ENCODE measurements at places on chromosomes 2 and 18.

- no peak for DNase-seq
Measured at GRCh38 chr2:200442471-200442870, 67.4 kb downstream of the KCTD18 start.

GRCh38 chr2:20698916-20699613 lies 32.1 kb downstream of the GDF7 start:
- no peak for DNase-seq

GRCh38 chr2:152084076-152084475 lies 14.8 kb downstream of the CACNB4 start:
- no peak for DNase-seq

DNA sequence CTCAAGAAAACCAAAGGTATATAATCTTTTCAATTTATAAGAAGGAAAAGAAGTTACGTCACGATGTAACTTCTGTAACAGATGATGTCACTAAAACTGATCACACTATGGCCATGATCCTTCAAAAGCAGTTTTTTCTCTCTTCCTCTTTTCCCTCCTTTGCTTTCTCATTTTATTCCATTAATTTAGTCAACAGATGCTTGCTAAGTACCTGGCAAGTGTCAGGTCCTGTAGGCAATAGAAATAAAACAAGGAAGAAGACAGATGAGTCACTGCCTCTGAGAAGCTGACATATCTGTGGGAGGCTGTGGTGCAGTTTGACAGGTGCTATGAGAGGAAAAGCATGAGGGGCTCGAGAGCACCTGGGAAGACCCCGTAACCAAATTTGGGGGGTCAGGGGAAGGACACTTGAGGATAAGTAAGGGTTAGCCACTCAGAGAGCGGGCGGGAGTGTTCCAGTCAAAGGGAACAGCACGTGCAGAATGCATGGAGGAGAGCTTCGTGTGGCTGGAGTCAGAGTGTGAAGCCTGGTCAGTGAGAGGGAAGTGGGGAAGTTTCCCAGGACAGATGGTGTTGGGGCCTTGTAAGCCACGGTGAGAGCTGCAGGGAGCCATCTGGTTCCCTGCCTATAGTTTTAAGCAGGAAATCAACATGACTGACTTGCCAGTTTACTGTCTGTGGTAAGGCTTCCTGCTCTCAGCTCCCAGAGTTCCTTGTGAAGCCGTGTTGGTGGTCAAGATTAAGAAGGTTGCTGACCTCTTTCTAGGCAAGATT lies 198.8 kb upstream of the FOSL2 start:
- peak; percentile 86 for DNase-seq

GRCh38 chr18:8084160-8084559 lies 517.0 kb downstream of the PTPRM start:
- DNase-seq, result peak; percentile 78

- no peak for DNase-seq
Measured at GRCh38 chr2:88606371-88607030, 20.8 kb downstream of the EIF2AK3 start.

DNA sequence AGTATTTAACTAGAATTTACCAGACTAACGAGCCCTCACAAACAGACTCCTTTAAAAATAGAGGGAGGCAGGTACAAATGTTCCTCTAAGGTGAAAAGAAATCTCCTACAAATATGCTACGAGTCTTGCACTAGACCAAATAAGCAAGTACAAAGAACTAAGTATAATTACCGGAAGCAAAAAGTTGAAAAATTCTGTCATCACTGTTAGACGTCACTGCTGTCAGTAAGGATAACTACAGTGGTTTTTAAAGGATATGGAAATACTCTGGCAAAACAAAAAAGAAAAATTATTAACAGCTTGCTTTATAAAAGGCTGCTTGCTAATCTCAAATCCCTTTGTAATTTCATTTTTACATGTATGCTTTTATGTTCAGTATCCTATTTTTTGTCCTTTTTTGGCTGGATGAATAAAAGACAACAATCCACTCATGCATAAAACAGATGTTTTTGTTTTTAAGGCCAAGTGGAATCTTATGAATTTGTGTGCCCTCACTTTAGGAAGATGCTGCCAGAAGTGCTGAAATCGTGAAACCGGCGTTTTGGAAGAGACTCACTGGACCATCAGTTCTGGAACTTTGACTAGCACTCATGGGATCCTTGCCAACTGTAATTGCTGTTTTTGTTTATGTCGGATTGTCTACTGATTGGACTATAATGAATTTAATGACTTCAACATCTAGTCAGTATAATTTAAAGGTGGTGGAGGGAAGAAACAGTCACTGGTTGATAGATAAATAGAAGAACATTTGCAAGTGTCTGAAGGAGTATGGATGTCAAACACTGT lies 6.7 kb downstream of the ZNF521 start:
- no peak for DNase-seq

GRCh38 chr2:45283764-45284620 lies 274.7 kb upstream of the SIX2 start:
- no peak for DNase-seq

DNA sequence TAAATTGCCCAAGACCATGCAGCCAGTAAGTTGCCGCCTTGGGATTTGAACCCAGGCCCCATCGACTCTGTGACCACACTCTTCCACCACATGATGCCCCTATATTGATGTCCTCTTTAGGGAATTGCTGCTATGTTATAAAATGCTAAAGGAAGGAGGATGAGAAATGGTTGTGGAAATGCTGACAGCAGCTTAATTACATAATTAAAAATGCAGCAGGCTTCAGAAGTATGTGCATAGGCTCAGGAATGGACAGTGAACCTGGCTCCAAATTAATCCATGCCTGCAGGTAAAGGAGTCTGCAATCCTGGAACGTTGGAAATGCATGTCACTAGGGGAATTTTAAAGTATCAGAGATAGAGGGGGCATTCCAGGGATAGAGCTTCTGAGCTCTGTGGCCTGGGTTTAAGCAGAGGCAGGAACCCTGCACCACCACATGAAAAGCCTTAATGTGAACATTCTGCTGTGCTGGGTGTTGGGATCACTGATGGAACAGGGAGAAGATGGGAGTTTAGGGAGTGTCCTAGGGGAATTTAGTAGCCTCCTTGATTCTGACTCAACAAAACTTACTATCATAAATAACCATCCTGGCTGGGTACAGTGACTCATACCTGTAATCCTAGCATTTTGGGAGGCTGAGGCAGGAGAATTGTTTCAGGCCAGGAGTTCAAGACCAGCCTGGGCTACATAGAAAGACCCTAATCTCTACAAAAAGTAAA lies 76.1 kb upstream of the CCDC85A start:
- no peak for DNase-seq
